Activated naive CD8-positive, alpha-beta T cell treated with anti-CD3 and anti-CD28 coated beads, Interleukin-2, amount 10 ng/mL, durations not matched to agents 7 days and 5 days (primary cell): ENCODE measurements at places on chromosomes 3 and 15. TPM values are rescaled to one million over a fixed set of nuclear protein-coding genes. Genes with fewer than 3 reads are reported as not detected.

GRCh38 chr15:44015545-44016305 lies 179.3 kb downstream of the FRMD5 start:
- no peak for DNase-seq

DNA sequence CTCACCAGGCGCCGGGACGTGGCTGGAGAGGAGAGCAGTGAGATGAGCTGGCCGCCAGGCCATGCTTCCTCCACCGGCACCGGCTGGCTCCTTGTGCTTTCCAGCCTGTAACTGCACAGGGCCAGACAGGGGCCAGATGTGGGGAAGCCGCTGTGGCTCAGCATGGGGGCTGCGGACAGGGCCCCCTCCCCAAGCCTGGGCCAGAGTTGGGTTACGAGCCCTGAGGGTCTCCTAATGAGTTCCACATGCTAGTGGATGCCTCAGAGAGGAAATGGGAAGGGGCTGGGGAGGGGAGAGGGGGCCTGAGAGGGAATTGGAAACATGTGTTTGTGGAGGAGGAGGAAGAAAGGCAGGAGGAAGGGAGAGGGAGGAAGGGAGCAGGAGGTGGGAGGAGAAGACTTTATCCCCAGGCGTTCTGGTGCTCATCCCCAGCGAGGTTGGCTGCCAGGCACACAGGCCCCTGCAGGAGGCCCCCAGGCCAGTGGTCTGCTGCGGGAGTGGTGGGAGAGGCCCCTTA lies 11.7 kb upstream of the DUSP7 start:
- DNase-seq: no peak

DNA sequence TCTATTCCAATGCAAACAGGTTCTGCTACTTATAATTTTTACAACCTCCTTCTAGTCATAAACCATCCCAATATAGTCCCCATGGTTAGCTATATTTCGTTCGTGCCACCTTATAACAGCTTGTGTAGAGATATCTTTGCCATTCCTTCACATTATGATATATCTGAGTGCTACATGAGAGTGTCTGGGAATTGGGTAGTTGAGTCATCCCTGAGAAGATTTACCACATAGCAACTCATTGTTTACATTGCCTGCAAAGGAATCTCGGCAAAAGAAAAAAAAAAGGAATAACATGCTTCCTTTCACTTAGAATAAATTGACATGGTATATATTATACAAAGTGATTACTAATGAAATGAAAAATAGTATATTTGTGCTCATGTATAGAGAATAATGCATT lies 86.0 kb upstream of the VGLL3 start:
- DNase-seq: no peak

- no peak for DNase-seq
Measured at GRCh38 chr3:100927775-100928174, 65.4 kb downstream of the ABI3BP start.

- DNase-seq: no peak
Measured at GRCh38 chr15:94019062-94019461, 212.3 kb upstream of the MCTP2 start.

GRCh38 chr15:64731012-64731804 lies 44.2 kb downstream of the RBPMS2 start:
- DNase-seq: peak; percentile 86

DNA sequence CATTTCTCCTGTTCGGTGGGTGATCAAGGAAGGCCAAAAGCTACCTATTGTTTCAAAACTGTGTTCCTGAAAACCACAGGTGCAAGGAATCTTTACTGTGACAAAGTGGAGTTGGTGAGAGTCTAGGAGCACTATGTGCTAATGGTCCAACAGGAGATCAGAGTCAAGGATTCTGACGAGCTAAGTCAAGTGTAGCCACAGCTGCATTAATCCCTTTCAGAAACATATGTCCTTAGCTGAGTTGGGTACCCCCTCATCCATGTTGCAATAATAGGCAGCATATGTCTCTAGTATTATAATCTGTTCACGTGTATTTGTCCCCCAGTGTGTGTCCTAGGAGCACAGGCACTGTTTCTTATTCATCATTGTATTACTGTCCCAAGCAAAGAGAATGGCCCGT lies 1.7 kb downstream of the VPS39 start:
- DNase-seq: no peak

DNA sequence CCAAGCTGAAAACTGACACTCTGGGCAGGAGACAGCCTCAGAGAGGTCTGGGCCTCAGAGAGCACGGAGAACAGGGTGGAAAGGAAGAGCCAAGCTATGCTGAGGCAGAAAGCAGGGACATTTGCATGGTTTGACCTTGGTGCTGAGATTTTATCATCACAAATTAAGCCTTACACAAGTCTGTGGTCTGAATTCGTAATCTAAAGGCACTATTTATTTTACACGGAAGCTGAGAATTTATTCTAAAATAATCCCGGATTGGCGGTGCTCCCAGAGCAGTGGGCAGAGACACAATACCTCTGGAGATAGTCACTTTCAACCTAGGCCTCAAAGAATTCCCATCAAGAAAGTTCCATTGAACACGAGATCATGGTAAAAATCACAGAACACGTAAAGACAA lies 47.5 kb downstream of the CFAP92 start:
- no peak for DNase-seq

DNA sequence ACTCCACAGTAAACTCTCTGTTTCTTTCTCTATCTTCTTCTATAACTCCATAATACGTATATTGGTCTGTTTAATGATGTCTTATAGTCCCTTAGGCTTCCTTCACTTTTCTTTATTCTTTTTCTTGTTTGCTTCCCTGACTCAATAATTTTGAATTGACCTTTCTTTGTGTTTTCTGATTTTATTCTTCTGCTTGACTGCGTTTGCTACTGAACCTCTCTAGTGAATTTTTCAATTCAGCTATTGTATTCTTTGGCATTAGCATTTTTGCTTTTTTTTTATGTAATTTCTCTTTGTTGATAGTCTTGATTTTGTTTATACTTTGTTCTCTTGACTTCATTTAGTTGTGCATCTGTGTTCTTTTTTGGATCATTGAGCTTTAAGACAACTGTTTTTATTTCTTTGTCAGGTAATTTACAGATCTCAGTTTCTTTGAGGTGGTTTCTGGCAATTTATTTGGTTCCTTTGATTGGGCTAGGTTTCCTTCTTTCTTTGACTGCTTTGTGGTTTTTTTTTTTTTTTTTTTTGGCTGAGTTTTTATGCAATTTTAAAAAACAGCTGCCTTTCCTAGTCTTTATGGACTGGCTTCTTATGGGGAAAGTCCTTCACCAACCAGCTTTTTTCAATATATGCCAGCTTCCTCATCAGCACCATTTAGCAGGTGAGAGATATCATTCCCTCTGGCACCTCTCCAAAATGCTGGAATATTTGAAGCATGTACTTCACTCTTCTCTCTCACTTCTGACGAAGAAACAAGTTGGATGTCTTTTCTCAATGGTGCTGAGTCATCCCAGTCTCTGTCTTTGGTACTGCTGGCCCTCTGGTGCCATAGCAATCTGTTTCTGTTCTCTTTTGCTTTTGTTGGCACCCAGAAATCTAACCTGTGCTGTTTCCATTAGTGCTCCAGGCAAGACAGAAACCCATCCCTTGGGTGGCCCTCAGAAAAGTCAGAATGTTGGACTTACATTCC lies 17.6 kb downstream of the RSRC1 start:
- no peak for DNase-seq

- DNase-seq: no peak
Measured at GRCh38 chr3:39727415-39727814, 82.0 kb upstream of the MYRIP start.

DNA sequence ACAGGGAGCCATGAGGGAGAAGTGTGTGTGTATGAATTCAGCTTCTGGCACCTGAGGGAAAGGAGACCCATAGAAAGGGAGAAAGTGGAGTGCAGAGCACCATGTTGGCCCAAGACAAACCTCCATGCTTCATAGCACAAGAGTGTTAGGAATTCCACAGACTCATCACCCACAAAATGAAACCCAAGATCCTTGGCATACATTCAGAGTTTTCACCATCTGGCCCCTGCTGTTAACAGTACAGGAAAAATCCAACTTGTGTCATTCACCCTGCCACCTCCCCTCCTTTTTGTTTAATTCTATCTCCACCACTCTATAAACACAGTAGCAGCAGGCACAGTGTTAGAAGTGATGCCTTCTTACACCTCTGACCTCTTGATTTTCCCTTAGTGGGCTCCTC lies 60.0 kb upstream of the MNS1 start:
- no peak for DNase-seq

DNA sequence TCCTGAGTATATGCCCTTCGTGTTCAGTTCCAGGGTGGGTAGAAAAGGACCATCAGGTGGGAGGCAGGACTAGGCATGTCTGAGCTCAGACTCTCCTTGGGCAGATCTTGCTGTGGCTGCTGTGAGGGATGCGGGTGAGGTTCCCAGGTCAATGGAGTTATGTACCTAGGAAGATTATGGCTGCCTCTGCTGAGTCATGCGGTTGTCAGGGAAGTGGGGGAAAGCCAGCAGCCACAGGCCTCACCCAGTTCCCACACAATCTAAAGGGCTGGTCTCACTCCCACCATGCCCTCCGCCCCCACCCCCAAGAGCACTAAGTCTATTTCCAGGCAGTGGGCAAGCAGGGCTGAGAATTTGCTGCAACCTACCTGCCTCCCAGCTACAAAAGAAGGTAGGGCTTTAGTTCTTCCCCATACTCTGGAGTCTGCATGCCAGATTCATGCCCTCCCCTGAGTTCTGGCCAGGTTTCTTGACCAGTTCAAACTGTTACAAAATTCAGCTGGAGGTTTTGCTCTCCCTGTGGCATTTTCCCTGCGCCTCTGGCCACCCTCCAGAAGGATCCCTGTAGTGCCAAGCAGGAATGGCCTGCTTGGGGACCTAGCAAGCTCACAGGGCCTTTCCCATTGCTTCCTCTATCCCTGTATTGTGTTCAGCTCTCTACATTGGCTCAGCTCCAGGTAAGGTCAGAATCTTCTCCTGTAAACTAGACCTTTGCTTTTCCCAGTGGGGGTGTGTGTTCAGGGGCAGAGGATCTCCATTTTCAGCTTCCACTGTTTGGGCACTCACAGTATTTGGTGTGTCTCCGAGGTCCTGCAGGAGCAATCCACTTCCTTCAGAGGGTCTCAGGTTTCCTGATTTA lies 12.7 kb upstream of the TMCO5A start:
- DNase-seq: no peak

GRCh38 chr3:8328967-8329366 lies 172.7 kb upstream of the LMCD1 start:
- no peak for DNase-seq

GRCh38 chr3:119315600-119316312 lies 21.6 kb downstream of the ARHGAP31 start:
- no peak for DNase-seq

DNA sequence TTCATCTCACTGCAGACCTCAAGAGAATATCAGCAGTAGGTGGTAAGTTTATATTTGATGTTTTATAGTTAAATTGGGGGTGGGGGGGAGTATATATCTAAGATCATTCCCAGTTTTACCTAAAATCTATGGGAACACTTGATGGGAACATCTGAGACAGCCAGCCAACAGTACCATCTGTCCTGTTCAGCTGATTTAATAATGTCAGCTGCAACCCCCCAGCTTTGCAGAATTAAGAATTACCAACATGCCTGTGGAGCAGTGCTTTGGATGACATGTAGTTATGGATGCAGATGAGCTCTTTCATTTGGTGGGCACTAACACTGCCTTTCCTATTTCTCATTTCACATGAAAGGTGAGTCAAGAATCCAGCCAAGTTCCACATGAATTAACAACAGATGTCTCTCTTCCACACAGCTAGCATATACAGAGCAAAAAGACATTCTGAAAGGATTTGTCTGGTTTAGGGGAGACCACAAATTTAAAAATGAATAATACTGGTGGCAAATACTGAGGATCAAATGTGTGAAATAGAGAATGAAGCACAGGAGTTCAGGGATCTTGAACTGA lies 76.2 kb downstream of the SETD5 start:
- no peak for DNase-seq

- no peak for DNase-seq
Measured at GRCh38 chr15:81783586-81783985, 262.2 kb downstream of the MEX3B start.

GRCh38 chr3:55468251-55468650 lies 18.9 kb downstream of the WNT5A start:
- no peak for DNase-seq

DNA sequence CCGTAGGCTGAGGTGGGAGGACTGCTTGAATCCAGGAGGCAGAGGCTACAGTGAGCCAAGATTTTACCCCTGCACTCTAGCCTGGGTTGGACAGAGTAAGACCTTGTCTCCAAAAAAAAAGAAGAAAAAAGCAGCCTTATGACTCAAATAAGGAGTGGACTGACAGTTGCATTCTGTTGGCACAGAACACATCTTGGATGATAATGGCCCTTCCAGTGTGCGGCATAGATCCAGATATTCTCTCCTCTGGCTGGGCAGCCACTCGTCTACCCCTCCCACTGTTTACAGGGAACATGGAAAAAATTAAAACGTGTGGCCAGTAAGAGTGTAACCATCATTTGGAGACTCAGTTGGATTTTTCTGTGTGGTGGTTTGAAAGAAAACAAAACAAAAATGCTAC lies 118.6 kb upstream of the RNF7 start:
- no peak for DNase-seq

GRCh38 chr3:87398168-87398801 lies 121.9 kb upstream of the POU1F1 start:
- DNase-seq: no peak

GRCh38 chr15:95715116-95715903 lies 615.2 kb upstream of the NR2F2 start:
- no peak for DNase-seq

GRCh38 chr3:141793476-141794260 lies 30.5 kb downstream of the GRK7 start:
- DNase-seq: no peak

DNA sequence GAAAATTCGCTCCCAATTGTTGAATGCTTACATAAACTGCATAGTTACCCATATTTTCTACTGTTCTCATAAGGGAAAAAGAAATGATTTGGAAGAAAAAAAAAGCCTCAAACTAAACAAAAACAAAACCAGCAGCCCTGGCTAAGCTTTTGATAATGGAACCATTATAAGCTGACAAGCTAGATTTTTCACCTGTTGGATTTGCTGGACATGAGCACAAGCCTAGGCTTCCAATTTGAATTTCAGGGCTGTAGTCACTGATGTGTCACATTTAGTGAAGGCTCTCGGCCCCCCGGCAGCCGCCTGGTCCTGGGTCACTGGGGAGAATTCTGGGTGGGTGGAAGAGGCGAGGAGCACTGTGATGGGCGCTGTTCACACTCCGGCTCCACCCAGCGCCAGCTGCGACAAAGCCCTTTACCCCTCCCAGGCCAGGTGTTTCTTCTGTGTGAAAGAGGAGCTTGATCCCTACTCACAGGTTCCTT lies 4.6 kb downstream of the FBXL22 start:
- no peak for DNase-seq

- DNase-seq: no peak
Measured at GRCh38 chr3:182909318-182910040, 70.9 kb downstream of the DCUN1D1 start.

GRCh38 chr3:172868582-172869200 lies 118.2 kb downstream of the ECT2 start:
- no peak for DNase-seq

The U2SURP gene
- total RNA-seq: 147 TPM

The TMEM266 gene
- total RNA-seq: not detected

The CX3CR1 gene
- total RNA-seq: 1.9 TPM

The RBP2 gene
- total RNA-seq: not detected

The RBM5 gene
- 257 TPM for total RNA-seq

The CPA3 gene
- not detected for total RNA-seq

The GALNT15 gene
- total RNA-seq: not detected

The SAMD7 gene
- total RNA-seq: not detected

The GOLGA6B gene
- not detected for total RNA-seq
